ENCODE measurements at places on chromosomes 6 and 20.

- H3K36me3 ChIP-seq: peaks cover 7% of the 10 kb centered on the region
- DNase-seq: no peak
- no peak overlapping the region for H3K27ac ChIP-seq
- no peaks in the 10 kb centered on the region for H3K4me1 ChIP-seq
- H3K4me3 ChIP-seq: no peak overlapping the region
Observed at GRCh38 chr20:3613821-3614440, 49.3 kb downstream of the GFRA4 start.

DNA sequence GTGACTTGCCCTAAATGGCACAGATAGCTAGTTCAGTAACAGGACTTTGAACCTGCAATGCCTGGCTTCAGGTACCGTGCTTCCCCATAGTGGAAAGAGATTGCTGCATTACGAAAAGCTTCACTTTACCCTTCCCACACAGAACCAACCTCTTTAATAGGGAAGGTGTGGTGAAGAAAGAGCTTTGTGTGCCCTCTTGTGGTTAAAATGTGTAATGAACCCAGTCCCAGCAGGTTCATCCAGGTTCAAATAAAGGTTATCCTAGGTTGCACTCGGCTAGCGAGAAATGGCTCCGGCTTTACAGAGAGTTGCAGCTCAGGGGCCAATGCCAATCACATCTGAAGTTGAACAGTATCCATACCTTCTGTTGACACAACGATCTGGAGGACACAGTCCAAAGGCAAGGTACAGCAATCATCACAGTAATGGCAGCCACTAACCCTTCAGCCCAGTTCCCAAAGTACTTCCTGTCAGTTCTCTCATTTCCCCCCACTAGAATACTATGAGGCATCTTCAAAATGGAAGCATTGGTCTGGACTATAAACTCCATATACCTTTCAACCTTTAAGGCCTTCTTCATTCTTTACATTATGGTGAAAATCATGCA lies 3.0 kb downstream of the DEFB115 start:
- DNase-seq: no peak
- H3K4me3 ChIP-seq: no peak overlapping the region
- no peak overlapping the region for H3K27ac ChIP-seq
- H3K27me3 ChIP-seq: no peaks in the 10 kb centered on the region
- no peaks in the 10 kb centered on the region for H3K36me3 ChIP-seq
- H3K4me1 ChIP-seq: no peaks in the 10 kb centered on the region

DNA sequence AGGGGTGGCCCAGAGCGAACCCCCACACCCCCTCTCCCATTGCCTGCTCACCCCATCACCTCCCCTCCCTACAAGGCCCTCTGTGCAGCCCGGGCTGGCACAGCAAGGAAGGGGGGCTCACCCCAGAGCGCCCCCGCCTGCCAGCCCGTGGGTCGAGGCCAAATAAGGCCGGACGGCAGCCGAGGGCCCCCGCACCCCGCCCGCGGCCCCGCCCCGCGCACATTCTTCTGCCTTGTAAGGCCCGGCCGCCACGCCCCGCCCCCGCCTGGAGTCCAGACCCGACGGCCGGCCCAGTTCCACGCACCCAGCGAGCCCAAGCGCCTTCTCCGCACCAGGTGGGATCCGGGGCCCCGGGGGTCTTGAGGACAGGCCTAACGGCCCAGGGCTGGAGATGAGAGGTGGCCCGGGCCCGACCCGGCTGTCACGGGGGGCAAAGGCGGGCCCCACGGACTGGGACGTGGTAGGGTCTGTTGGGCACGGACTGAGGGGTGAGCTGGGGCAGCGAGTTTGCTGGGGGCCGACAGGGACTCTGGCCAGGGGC lies at the start of gene MYL9:
MYL9 (plus strand) TSS at position 293 of the 541 bp plus-strand sequence. CDS start 3,366 bp downstream, outside the sequence.
- H3K4me1 ChIP-seq: no peaks in the 10 kb centered on the region
- H3K27ac ChIP-seq: no peak within 1 kb of the TSS
- H3K27me3 ChIP-seq: no peaks in the 10 kb centered on the region
- H3K4me3 ChIP-seq: peak within 1 kb of the TSS; percentile 38
- no peak for DNase-seq

DNA sequence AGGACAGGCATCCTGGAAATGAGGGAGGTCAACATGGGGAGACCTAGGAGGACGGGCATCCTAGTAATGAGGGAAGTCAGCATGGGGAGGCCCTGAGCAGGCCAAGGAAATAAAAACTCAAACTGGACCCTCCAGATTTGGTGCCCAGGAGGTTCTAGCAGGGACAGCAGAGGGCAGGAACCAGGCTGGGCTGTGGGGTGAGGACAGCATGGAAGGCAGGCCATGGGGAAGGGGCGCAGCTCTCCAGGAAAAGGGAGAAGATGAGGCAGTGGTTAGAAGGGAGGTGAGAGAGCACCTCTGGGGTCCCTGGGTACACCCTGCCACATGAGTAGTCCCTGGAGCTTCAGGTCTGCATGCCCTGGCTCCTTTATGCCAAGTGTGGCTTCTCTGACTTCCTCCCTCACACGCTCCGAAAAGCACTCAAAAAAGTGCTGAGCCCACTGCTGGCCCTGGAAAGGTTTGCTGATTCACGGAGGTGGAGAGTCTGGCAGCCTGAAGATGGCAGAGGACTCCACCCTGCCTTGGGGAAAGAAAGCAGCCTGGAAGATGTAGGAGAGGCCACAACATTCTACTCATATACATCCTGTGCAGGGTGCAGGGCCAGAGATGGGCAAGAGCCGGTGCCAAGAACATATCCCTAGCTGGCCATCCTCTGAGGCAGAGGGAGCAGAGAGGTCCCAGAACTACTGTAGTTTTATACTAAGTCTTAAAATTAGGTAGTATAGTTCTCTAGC lies 154.9 kb downstream of the MRPL14 start:
- no peak for DNase-seq
- no peaks in the 10 kb centered on the region for H3K4me1 ChIP-seq
- no peak overlapping the region for H3K4me3 ChIP-seq
- H3K27me3 ChIP-seq: peaks cover 10% of the 10 kb centered on the region

DNA sequence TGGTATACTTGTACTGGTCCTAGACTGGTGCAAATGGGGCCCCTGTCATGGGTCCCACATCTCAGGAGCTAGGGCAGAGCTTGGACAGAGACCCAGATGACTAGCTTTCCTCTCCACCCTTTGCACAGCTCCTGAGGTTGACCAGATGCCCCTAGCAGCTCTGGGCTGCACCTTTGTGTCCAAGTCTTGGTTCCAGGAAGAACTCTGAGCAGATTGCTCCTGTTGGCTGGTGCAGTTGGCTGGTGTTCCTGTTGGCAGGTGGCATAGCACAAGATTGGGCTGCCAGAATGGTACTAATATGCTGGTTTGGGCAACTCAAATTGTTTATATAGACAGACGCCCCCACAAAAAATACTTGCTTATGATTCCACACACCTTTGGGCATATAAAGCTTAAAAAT lies 89.4 kb upstream of the EZR start:
- no peak overlapping the region for H3K4me3 ChIP-seq
- DNase-seq: no peak
- H3K27ac ChIP-seq: no peak overlapping the region
- no peaks in the 10 kb centered on the region for H3K36me3 ChIP-seq
- peaks cover 27% of the 10 kb centered on the region for H3K4me1 ChIP-seq
- no peaks in the 10 kb centered on the region for H3K27me3 ChIP-seq

DNA sequence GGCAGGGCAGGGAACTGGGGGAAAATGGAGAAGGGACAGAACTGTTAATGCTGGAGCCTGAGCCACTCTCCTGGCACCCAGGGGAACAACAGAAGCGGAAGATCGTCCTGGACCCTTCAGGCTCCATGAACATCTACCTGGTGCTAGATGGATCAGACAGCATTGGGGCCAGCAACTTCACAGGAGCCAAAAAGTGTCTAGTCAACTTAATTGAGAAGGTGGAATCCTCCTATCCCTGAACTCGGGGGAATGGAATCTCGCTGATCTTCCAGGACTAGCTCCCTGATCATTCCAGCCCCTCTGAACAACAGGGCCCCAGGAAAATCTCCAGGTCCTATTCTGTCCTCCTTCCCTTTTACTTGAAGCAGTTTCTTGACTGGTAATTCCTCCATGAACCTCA lies 2.0 kb downstream of the CFB start:
- H3K4me3 ChIP-seq: no peak overlapping the region
- H3K27me3 ChIP-seq: peaks cover 33% of the 10 kb centered on the region
- no peak overlapping the region for H3K27ac ChIP-seq
- DNase-seq: no peak
- H3K36me3 ChIP-seq: peaks cover 18% of the 10 kb centered on the region

- no peak overlapping the region for H3K27ac ChIP-seq
- no peaks in the 10 kb centered on the region for H3K27me3 ChIP-seq
- H3K4me1 ChIP-seq: no peaks in the 10 kb centered on the region
- H3K36me3 ChIP-seq: no peaks in the 10 kb centered on the region
Observed at GRCh38 chr20:12670301-12670700, 338.5 kb upstream of the SPTLC3 start.

DNA sequence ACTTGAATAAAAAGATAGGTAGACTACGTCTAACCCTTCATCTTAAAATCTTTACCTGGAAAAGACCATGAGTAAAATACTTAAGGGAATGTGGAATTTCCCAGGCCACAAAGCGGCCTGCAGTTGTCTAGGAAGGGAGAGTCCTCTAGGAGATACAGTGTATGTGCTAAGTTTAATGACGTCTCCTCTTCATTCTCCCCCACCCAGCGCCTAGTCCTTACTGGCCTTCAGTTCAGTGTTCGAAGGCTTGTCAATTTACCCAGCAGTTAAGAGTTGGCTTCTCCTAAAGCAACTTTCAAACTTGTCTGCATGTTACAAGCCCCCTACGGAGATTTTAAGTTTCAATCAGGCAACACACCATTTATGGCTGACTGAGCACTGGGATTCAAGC lies 35.2 kb downstream of the HFE start:
- peaks cover 50% of the 10 kb centered on the region for H3K36me3 ChIP-seq
- peak overlapping the region; percentile 100 for H3K27ac ChIP-seq
- no peak for DNase-seq
- peaks cover 28% of the 10 kb centered on the region for H3K4me1 ChIP-seq

GRCh38 chr20:62876902-62877816 lies 15.5 kb upstream of the TCFL5 start:
- H3K27ac ChIP-seq: no peak overlapping the region
- no peak for DNase-seq
- H3K36me3 ChIP-seq: peaks cover 8% of the 10 kb centered on the region
- no peak overlapping the region for H3K4me3 ChIP-seq

GRCh38 chr6:26646074-26646473 lies 13.5 kb downstream of the ZNF322 start:
- H3K27ac ChIP-seq: no peak overlapping the region
- no peak overlapping the region for H3K4me3 ChIP-seq
- H3K27me3 ChIP-seq: no peaks in the 10 kb centered on the region
- peaks cover 20% of the 10 kb centered on the region for H3K36me3 ChIP-seq

GRCh38 chr6:149054559-149055194 lies 262.8 kb upstream of the TAB2 start:
- no peak overlapping the region for H3K4me3 ChIP-seq
- no peaks in the 10 kb centered on the region for H3K27me3 ChIP-seq
- no peaks in the 10 kb centered on the region for H3K36me3 ChIP-seq

- peak overlapping the region; percentile 89 for H3K4me3 ChIP-seq
- peaks cover 63% of the 10 kb centered on the region for H3K36me3 ChIP-seq
- H3K4me1 ChIP-seq: peaks cover 43% of the 10 kb centered on the region
- H3K27me3 ChIP-seq: no peaks in the 10 kb centered on the region
- H3K27ac ChIP-seq: peak overlapping the region; percentile 94
Observed at GRCh38 chr6:33278392-33278741, 1.4 kb downstream of the B3GALT4 start.

DNA sequence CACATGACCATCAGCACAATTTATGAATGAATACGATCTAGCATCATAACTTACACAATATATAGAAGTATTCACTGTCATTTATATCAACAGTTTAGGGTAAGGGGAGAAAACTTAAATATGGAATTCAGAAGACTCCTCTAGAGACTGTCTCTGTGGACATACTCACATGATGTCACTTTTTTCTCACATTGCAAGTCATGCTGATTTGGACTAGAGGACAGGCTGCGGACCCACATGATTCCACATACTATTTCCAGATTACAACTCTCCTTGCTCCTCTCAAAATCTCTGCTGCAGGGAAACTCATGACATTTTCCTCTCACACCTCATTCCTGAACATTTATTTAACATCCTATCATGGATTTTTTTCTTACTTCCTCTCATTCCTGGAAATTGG lies 13.4 kb downstream of the CRISP1 start:
- H3K4me1 ChIP-seq: no peaks in the 10 kb centered on the region
- no peak overlapping the region for H3K27ac ChIP-seq
- no peak overlapping the region for H3K4me3 ChIP-seq
- DNase-seq: no peak

- H3K4me3 ChIP-seq: peak overlapping the region; percentile 61
- no peaks in the 10 kb centered on the region for H3K27me3 ChIP-seq
- H3K27ac ChIP-seq: peak overlapping the region; percentile 98
- H3K4me1 ChIP-seq: peaks cover 28% of the 10 kb centered on the region
Observed at GRCh38 chr6:32622545-32623401, 14.4 kb upstream of the HLA-DQA1 start.

DNA sequence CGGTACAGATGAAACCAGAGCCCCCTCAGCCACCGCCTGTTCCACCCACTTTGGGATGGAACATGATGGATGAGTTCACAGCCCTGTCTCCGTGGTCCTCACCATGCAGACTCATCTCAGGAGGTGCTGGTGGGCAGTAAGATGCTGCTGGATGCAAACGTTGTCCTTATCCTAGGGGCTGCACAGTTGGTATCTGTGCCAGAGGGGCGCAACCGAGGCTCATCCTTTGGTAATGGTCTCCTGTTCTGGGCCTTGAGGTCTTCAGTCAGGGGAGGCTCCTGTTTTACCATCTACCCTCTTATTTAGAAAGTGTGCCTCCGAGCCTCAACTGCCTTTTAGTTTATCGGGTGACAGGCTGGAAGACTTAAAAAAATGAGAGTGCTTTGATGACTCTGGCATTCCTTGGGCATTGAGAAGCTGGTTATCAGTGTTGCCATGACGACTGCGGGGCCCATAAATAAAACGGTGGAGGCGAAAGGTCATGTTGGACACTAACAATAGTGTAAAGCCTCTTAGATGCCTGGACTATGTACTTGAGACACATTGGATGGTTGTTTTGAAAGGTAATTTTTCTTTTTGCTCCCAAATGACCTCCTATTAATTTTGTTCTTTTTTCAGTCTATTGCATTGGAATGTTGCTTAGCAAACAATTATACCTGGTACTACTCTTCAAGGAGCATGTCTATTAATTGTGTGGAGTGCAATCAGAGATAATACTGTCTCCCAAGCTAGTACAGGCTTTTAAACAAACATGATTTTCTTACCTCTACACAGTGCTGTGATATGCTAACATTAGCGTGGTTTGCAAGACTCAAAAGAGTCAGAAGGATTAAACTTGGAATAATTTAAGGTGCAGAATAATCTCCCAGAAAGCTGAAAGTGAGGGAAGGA lies 74.2 kb upstream of the DSP start:
- H3K27me3 ChIP-seq: peaks cover 35% of the 10 kb centered on the region
- H3K27ac ChIP-seq: no peak overlapping the region
- no peaks in the 10 kb centered on the region for H3K36me3 ChIP-seq
- H3K4me1 ChIP-seq: peaks cover 9% of the 10 kb centered on the region
- no peak overlapping the region for H3K4me3 ChIP-seq

DNA sequence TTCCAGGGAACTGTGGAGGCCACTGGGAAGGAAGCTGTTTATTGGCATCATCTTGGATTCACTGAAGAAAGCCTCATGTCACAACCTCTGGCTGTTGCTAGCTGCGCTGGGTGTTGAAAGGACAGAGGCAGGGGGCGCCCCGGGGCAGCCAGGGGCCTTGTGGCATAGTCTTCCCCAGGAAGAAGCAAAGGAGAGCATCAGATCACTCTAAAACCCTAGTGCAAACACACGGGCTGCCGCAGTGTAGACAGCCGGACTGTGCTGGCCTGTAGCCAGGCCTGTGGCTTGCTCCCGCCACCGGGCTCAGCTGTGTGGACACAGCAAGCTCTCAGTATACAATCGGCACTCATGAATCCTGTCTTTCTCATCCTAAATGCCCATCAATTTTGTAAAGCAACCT lies 23.8 kb upstream of the SMOC2 start:
- DNase-seq: no peak
- H3K27ac ChIP-seq: no peak overlapping the region
- no peaks in the 10 kb centered on the region for H3K36me3 ChIP-seq
- peaks cover 4% of the 10 kb centered on the region for H3K27me3 ChIP-seq
- no peak overlapping the region for H3K4me3 ChIP-seq

All from effector memory CD8-positive, alpha-beta T cell (primary cell).